ENCODE measurements at places on chromosomes 13 and 19.

GRCh38 chr13:73556128-73556527 lies 497.3 kb downstream of the KLF5 start:
- no peak for DNase-seq

DNA sequence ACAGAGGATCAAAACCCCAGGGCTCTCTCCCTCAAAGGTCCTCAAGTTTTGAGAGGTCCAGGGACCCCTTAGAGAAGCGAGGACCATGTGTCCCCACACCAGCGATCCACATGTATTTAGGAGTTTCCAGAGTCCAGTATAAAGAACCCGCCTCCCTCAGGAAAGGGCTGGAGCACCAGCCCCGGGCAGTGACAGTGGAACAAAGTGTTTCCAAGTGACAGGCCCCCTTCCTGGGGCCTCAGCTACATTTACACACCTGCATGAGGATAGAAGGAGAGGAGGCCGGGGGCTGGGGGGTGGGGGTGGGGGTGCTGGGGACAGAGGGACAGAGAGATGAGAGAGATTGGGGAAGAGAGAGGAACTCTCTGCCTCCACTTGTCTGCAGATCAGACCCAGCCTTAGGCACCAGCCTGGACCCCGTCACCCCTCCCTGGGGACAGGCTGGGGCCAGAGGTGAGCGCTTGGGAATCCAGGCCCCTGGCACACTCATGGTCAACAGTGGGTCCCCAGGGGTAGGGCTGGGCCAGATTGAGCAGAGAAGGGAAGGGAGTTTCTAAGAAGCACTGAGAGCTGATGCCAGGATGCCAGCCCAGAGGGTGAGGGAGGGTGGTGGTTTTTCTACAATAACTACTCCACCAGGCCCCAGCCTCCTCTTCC lies 802 bp downstream of the BCAM start:
- no peak for DNase-seq

DNA sequence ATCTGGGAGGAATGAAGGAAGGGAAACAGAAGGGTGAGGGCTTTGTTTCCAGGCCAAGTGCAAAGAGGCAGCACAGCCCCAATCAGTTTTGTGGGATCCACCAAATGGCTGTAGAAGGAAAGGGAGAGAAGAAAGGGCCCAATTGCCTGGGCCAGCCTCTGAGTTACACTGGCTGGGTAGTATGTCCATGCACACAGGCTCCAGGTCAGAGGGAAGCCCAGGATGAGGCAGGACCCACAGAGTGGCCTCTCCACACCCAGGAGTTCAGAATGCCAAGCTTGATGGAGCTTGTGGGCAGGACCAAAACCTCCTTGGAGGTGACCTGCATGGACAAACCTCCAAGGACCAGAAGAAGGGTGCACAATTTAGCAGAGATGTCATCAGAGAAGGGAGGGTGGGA lies 178.2 kb upstream of the TSHZ3 start:
- DNase-seq: no peak

GRCh38 chr19:50749490-50749889 lies 20.8 kb upstream of the GPR32 start:
- DNase-seq: no peak

DNA sequence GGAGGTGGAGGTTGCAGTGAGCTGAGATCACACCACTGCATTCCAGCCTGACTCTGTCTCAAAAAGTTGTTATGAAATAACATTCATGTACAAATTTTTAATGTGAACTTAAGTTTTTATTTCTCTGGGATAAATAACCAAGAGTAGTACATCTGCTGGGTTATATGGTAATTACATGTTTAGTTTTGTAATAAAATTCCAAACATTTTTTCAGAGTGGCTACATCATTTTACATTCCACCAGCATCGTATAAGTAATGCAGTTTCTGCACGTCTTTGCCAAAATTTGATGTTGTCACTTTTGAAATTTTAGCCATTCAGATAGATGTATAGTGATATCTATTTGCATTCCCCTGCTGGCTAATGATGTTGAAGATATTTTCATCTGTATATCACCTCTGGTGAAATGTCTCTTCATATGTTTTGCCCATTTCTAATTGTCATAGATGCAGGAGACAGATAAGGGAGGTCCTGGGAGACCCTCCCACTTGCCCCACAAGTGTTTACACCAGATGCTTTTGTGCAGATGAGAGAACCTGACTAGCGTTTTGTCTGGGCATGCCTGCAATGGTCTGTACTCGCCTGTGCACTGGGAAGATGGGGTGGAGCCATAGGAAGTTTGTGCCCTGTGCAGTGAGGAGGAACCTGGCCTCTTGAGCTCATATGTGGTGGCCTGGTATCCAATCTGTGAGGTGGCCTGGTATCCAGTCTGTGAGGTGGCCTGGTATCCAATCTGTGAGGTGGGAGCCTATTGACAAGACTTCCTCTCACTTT lies 12.7 kb upstream of the KBTBD6 start:
- peak; percentile 64 for DNase-seq

- no peak for DNase-seq
Observed at GRCh38 chr19:57110592-57111328, 9.0 kb upstream of the USP29 start.

- DNase-seq: peak; percentile 45
Observed at GRCh38 chr13:20993661-20994440, 67.5 kb downstream of the LATS2 start.

Data from fibroblast of skin of left biceps (primary cell).